ENCODE measurements at places on chromosomes 16 and 17.

DNA sequence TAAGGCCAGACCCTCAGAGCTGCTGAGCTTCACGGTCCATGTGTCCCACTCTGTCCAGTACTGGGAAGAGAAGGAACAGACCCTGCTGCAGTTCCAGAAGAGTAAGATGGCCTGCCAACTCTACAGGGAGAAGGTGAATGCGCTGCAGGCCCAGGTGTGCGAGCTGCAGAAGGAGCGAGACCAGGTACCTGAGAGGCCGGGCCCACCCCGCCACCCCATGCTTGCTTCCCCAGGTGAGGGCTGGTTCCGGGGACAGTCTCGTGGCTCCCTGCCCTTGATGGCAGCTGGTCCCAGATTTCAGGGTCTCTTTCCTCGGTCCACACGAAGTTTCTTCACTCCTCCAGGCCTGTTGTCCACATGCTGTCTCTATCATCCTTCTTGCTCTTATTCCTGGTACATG, 20.9 kb downstream of the CARD14 start:
- no peak for DNase-seq

DNA sequence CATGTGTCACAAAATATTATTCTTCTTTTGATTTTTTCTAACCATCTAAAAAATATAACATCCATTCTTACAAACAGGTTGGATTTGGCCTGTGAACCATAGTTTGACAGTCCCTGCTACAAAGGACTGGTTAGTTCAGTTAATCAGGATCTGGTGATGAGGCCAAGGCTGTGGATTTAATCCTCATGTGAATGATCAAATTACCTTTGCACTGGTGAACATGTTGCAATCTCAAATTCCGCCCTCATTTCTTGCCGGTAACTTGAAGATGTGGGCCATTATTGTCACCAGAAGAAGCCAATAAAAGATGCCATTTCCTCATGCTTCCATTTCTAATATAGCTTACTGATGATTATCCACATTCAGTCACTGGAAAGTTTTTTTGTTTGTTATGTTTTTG, 35.3 kb upstream of the YPEL2 start:
- DNase-seq, result no peak

DNA sequence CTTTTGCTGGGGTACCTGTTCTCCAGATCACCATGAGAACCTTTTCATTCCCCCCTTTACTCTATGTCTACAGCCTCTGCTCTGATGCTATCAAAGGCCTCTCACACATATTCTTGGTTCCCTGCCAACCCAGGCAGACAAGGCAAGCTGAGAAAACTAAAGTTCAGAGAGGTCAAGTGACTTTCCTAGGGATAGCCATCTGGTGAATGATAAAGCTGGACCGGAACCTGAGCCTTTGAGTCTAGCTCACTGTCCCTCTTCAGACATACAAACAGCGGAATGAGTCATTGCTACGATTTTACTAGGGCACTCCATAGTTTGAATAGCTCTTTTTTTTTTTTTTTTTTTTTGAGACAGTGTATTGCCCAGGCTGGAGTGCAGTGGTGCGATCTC, 73.3 kb downstream of the XYLT1 start:
- no peak for DNase-seq

DNA sequence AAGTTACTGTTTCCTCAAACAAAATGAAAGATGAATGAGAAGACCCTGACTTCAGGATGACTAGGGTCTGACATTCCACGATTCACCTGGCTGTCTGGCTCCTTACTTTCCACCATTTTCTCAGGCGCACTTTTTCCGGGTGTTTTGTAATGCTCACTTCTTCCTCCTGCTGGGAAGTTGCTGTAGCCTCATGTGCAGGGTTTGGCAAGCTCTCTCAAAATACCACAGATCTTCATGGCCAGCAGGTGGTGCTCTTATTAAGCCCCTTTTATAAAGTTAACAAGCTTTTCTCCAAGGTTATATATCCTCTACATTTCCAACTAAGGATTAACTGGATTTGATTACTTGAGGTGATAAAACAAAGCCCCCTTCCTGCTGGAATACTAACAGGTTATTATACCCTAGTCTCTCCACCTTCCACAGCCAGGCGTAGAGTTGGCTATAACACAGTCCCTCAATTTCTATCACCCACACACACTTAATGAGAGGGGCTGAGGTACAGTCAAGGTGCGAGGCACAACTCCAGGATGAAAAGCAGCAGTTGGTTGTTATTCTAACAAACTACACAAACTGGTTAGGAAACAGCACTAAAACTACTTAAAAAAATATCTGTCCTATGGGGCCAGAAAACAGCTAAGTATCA, 45.4 kb downstream of the STH start:
- DNase-seq, result peak; percentile 79

GRCh38 chr17:74945543-74945942, 9.8 kb downstream of the OTOP3 start:
- no peak for DNase-seq

DNA sequence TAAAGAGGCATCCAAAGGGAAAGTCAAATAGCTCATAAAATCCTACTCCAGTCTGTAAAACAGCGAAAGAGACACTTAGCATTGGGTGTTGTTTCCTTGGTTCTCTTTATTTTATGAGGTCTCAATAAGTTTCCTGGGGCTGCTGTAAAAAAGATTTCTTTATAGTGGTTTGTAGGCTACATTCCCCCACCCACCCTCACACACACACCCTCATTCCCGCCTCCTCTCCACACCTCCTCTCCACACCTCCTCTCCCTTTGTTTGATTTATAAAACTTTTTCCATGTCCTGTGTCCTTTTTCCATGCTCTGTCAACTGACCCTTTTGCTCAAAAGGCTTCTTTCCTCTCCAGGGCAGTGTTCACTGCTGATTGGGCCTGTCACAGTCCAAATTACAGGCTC, 178.9 kb upstream of the SOX9 start:
- no peak for DNase-seq

DNA sequence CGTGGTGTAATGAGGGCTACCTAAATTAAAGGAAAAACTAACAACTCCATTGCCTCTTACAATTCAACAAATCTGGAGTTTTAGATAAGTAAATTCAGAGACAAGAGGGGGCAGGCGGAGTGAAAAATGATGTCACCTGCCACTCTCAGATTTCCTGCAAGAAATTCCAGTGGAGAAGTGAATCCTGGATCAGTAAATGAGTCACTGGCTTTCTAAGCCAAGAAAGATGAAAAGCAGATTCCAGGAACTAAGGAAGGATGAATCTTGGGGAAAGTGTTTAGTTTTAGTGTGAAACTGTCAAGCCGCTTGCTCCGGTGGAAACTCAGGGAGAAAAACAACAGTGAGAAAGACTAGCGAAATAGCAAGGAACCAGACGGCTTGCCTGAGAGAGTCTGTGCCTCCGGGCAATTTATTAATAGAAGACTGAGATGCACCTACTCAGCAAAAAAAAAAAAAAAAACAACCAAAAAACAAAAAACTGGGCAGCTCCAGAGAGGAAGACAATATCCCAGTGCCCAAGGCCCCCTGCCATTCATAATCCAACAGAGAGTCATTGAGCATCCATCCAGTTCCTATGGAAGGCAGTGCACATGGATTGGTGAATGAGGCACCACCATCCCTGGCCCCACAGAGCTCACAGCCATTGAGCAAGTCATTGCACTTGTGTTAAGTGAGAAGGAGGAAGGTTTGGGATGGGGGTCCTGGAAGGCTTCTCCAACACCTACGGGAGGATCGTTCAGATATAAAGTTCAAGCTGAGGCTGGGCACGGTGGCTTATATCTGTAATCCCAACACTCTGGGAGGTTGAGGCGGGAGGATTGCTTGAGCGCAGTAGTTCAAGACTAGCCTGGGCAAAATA, 12.1 kb upstream of the RIPOR1 start:
- DNase-seq, result peak; percentile 21

DNA sequence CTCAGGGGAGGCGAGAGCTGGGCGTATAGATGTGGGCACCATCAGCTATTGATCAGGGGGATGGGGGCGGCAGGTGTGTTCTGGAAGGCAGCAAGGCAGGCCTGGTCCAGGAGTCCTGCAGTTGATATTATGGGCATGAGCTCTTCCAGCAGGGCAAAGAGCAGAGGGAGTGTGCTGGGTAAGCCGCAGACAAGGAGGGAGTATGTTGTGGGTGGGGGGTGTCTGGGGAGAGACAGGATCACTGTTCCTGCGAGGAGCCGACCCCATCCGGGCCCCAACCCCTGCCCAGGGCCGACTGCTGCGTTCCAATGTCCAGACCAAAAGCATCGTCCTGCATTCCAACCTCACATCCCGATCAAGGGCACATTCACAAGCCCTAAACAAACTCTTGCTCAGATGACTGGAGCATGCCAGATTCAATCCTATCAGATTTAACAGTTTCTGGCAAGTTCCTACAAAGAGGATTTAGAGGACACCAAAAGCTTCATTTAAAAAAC, 9.2 kb downstream of the MXRA7 start:
- no peak for DNase-seq

DNA sequence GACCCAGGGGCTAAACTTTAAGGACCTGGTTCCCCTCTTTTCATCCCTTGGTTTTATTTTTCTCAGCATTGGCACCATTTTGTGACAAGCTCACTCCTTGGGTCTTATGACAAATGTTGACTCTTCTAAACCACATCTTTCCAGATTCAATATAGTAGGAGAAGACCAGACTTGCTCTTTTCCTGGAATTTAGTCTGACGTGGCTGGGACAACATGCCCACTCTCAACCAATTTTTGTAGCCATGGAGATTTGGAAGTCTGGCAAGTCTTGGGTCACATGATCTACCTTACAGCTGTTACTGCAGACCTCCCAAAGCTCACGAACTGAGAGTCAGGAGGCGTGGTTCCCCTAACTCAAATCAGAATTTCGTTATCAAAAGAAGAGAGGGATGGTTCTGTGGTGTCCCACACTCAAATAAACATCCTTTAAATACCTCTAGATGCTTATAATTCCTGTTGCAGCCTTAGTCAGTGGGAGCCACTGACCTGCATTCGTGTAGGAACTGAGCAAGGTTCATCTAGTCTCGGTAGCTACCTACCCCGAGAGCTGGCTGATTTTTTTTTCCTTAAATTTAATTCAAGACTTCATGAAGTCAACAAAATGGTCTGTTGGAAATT, 683.5 kb downstream of the MAF start:
- no peak for DNase-seq

DNA sequence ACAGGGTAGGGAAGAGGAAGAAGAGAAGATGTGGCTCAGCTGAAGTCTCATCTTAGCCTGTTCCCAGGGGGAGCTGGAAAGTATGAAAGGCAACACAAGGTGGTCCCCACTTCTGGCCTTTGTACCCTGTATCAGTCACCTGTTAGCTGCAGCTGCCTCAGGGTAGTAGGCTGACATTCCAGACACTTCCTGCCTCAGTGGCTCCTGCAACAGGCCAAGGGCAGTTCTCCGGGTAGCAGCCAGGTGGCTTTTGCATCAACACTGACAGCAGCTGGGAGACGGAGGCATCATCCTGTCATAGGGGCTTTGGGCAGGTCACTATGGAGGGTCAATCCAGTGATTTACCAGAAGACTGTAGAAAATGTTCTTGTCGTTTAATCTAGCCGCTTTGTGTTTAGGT, 124.0 kb downstream of the RGS9 start:
- DNase-seq, result no peak

GRCh38 chr17:60163108-60163784, 13.5 kb downstream of the CA4 start:
- no peak for DNase-seq

- DNase-seq, result no peak
These were observed 2169.6 kb downstream of the TP53TG3F start for GRCh38 chr16:35628976-35629375.

- DNase-seq, result no peak
These were observed 43.0 kb upstream of the ZNF750 start for GRCh38 chr17:82882715-82883418.

DNA sequence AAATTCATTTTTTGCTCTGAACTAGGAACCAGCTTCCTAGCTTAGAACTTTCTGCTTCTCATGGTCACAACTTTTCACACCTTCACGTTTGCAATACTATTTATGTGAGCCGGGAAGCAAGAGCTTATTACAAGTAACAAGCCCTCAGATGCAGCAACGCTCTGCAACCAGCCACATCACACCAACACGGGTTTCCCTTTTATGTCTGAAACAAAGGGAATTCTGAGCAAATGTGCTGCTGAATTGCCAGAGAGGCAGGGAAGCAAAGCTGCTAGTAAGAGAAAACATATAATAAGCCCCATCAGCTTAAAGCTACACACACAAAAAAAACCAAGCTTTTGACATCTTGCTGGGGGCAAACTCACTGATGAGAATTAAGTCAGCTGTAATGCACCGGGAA, 122.2 kb downstream of the SLC39A11 start:
- DNase-seq, result no peak

DNA sequence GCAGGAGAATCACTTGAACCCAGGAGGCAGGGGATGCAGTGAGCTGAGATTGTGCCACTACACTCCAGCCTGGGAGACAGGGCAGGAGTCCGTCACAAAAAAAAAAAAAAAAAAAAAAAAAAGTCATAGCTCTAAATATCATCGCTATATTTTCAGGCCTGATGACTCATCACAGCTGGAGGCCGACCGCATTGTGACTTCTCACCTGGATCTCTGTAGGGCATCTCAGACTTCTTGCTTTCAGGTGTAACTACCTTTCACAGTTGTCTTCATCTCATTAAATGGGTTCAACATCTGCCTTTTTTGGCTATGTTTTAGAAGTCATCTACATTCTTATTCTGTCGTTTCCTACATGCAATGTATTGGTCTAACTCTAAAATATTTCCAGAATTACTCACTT, 353.1 kb upstream of the MON1B start:
- no peak for DNase-seq

DNA sequence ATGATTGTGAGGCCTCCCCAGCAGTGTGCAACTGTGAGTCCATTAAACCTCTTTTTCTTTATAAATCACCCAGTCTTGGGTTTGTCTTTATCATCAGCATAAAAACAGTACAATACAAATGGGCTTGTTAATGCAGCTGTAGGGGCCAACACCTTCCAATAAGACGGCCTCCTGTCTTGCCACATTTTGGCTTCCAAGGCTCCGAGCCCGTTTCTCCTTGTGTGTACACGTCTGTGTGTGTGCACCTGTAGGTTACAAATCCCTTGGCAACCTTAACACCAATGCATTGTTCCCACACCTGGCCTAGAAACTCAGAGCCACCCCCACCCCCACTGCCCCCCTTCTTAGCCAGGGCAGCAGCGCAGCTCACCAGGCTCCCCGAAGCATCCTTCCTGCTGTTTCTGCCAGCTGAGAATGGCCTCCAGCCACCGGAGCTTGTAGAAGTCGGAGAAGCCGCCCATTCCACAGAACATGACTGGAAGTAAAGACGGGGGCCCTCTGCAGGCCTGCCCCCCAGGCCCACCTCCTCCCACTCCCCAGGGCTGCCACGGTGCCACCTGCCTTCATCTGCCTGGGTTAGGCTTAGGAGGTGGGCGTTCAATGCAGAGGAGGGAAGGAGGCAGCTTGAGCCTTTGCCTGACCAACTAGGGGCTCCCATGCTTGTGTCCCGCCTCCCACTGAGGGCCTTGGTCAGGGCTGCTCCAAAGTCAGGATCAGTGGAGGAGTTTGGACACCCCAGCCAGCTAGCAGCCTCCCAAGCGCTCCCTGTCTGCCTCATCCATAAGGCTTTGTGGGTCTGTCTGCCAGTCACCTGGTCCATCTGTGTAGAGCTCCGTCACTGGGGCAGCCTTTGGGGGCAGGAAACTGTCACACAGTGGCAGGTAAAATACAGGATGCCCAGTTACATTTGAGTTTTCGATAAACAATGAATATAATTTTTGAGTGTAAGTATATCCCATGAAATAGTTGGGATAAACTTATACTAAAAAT, 10.6 kb downstream of the C16orf89 start:
- no peak for DNase-seq

Measured in AG09309 (cell line).